ENCODE measurements at places on chromosomes 16 and 17. TPM values are rescaled to one million over a fixed set of nuclear protein-coding genes. Genes with fewer than 3 reads are reported as not detected.

MYO15A gene
- 2.5 TPM for total RNA-seq

FBXO39 gene
- total RNA-seq: 0.70 TPM

ABCC1 gene
- total RNA-seq: 74.1 TPM

PEMT gene
- 10.7 TPM for total RNA-seq

TNP2 gene
- not detected for total RNA-seq
